Activated CD4-positive, alpha-beta T cell treated with anti-CD3 and anti-CD28 coated beads, Interleukin-2, amount 10 ng/mL, durations not matched to agents 7 days and 5 days (primary cell): ENCODE measurements at places on chromosomes 1 and 21.

- no peaks in the 10 kb centered on the region for H3K27me3 ChIP-seq
- DNase-seq: no peak
- H3K36me3 ChIP-seq: peaks cover 48% of the 10 kb centered on the region
- peak overlapping the region; percentile 95 for H3K27ac ChIP-seq
- H3K4me1 ChIP-seq: peaks cover 30% of the 10 kb centered on the region
- H3K4me3 ChIP-seq: peak overlapping the region; percentile 98
Measured at GRCh38 chr1:155910621-155911121, 478 bp downstream of the RIT1 start.

DNA sequence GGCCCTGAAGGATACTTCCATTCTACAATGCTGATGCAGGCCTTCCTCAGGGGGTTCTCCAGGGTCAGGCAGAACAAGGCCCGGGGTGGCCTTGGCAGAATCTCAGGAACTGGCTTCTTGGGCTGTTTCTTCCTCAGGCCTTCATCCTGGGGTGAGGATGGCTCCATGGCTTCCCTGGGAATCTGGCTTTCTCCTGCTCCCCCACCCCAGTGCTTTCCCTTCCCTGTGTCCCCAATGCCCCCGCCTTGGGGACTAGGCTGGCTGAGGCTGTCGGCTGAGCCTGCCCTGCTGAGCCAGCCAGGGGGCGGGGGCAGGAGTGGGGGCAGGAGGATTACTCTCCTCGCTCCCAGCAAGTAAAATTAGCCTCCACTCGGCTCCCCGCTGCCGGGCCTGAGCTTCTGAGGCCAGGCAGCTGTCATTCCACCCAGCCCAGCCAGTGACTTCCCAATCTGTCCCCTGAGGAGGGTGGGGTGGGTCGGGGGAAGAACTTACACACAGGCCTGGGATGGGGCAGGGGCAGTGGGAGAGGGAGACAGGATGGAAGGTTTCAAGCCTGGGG, at the start of gene CACNA1S:
CACNA1S (minus strand) TSS at position 254 of the 559 bp plus-strand sequence; CDS start at position 167, 87 bp downstream.
- no peaks in the 10 kb centered on the region for H3K36me3 ChIP-seq
- H3K27ac ChIP-seq: peak within 1 kb of the TSS; percentile 25
- no peak within 1 kb of the TSS for H3K4me3 ChIP-seq
- H3K4me1 ChIP-seq: peaks cover 5% of the 10 kb centered on the region

DNA sequence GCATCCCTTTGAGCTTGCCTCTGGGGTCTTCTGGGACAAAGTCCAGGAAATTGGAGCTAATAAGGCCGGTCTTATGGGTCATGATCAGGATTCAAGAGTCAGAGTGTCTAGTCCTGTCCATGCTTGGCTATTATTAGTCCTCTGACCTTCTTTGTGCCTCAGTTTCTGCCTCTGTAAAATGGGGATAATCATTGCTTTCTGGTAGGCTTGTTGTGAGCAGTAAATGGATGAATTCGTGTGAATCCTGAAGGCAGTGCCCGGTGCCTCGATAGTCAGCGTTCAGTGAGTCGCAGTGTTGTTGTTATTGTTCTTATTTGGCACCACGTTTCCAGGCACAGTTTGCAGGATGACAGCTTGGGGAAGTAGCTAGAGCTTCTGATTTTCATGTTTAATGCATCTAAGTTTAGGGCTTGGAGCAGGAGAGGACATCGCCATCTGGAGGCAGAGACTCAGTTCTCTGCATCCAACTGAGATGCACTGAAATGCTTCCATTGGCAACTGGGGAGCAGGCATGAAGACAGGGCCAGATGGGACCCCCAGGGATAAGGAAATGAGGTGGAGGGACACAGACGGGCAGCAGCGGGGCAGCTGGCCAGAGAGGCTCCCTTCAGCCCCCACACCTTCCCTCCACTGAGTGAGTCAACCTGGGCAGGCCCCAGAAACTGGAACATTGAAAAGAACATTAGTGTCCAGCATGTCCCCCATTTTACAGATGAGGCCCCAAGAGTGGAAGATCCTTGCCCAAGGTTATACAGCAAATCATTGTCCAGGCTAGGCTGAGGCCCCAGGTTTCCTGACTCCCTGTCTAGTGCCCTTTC, 160.3 kb downstream of the PTPRU start:
- peaks cover 2% of the 10 kb centered on the region for H3K27me3 ChIP-seq
- no peaks in the 10 kb centered on the region for H3K36me3 ChIP-seq
- no peak overlapping the region for H3K4me3 ChIP-seq

DNA sequence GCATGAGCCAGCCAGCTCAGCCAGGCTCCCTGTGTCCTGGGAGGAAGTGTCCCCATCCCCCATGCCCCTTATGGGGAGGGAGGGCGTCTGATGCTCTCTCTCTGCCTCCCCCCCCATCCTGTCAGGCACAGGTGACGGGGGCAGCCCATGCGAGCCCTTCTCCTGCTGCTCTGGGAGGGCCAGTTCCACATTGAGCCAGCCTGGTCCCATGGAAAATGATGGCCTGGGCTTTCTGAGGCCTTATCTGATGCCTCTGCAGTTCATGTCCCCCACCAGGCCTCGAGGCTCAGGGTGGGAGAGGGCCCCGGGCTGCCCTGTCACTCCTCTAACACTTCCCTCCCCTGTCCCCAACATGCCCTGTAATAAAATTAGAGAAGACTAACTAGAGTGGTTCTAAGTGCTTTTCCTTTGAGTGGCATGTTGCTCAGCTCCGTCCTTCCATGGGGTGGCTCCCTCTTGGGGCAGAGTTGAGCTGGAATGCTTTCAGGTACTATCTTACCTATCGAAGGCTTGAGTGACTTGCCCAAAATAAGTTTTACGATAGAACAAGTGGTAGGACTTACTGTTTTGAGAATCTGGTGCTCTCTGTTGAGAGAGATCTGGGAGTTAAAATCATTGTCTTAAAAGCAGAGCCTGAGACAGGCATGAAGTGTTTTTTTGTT, 1.8 kb upstream of the MTFR1L start:
- peak overlapping the region; percentile 70 for H3K27ac ChIP-seq
- DNase-seq: no peak
- H3K4me3 ChIP-seq: peak overlapping the region; percentile 95
- H3K36me3 ChIP-seq: peaks cover 7% of the 10 kb centered on the region

DNA sequence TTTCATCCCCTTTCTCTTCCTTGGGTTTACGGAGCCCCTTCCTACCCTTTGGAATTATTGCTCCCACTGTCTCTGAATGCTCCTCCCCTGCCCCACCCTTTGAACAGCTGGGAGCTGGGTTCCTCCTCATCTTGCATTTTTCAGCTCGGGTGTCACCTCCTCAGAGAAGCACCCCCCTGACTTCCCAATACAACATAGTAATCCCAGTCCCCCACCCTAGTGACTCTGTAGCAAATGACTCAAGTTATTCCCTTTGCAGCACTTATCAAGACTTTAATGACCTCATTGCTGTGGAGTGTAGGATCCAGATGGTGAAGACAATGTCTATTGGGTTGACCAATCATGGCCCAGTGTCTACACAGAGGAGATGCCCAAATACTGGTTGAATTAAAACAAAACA, 8.9 kb upstream of the VWA5B1 start:
- H3K4me1 ChIP-seq: no peaks in the 10 kb centered on the region
- H3K27me3 ChIP-seq: peaks cover 32% of the 10 kb centered on the region
- H3K36me3 ChIP-seq: no peaks in the 10 kb centered on the region
- H3K4me3 ChIP-seq: no peak overlapping the region

- H3K4me3 ChIP-seq: peak overlapping the region; percentile 66
- peaks cover 9% of the 10 kb centered on the region for H3K4me1 ChIP-seq
- no peak for DNase-seq
- no peaks in the 10 kb centered on the region for H3K36me3 ChIP-seq
Measured at GRCh38 chr1:76868154-76868882, 1.0 kb downstream of the ST6GALNAC5 start.

GRCh38 chr1:159957824-159958268, 3.8 kb upstream of the SLAMF9 start:
- H3K27me3 ChIP-seq: peaks cover 15% of the 10 kb centered on the region
- H3K4me1 ChIP-seq: peaks cover 8% of the 10 kb centered on the region
- H3K4me3 ChIP-seq: no peak overlapping the region
- no peaks in the 10 kb centered on the region for H3K36me3 ChIP-seq
- no peak overlapping the region for H3K27ac ChIP-seq

DNA sequence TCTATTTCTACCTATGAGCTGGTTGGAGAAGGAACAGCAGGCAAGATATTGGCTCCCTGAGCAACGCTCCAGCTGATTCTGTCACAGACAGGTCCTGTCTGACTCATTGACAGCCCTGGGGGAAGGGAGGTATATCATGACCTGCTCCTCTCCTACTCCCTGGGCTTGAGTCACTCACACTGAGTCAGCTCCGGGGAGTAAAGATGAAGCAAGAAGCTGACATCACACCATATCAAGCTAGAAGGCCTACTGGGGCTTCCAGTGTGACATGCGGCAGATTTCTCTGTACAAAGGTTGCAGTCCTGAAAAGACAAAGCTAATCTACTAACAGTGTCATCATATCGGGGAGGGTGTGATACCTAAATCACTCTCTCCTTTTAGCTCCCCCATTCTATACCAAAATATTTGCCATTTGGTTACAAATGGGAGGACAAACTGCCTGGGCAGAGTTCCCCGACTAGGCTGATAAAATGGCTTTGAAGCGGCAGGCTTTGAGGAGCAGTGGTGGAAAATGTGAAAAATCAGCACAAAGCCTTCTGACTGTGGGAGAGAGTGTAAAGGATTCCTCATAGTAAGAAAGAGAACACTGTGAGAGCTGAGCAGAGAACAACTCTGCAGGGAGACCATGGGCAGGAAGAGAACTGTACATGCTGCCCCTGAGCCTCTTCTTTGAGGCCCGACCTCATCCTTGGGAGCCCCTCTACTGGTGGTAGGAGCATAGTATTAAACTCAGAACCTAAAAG, 15.5 kb downstream of the PI4KB start:
- no peaks in the 10 kb centered on the region for H3K27me3 ChIP-seq
- peaks cover 52% of the 10 kb centered on the region for H3K36me3 ChIP-seq
- peak; percentile 45 for DNase-seq

DNA sequence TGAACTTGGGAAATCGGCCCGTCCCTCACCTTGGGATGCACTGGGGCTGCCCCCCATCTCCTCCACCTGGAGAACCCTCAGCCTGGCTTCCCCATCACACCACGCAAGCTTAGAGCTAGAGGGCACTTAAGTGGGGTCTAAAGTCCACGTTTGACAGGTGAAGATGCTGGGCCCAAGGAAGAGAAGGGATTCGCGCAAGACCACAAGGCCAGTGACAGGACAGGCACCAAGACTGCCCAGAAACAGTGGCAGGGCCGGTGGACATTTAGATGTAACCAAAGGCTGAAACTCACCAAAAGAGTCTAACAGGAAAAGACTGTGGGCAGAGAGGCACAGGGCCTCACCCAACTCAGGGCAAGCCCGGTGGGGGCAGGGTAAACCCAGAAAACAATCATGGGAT, 130.8 kb upstream of the EDN2 start:
- H3K27me3 ChIP-seq: no peaks in the 10 kb centered on the region
- H3K4me3 ChIP-seq: no peak overlapping the region
- H3K4me1 ChIP-seq: peaks cover 15% of the 10 kb centered on the region
- no peak overlapping the region for H3K27ac ChIP-seq
- no peak for DNase-seq

GRCh38 chr1:28450561-28450960, 55.3 kb upstream of the RCC1 start:
- DNase-seq: peak; percentile 45
- H3K4me1 ChIP-seq: peaks cover 39% of the 10 kb centered on the region
- no peaks in the 10 kb centered on the region for H3K27me3 ChIP-seq
- peak overlapping the region; percentile 92 for H3K27ac ChIP-seq
- peaks cover 8% of the 10 kb centered on the region for H3K36me3 ChIP-seq

GRCh38 chr1:46081619-46082018, 50.8 kb downstream of the PIK3R3 start:
- H3K27me3 ChIP-seq: peaks cover 12% of the 10 kb centered on the region
- no peak overlapping the region for H3K27ac ChIP-seq
- H3K4me3 ChIP-seq: no peak overlapping the region
- no peak for DNase-seq
- no peaks in the 10 kb centered on the region for H3K4me1 ChIP-seq

- no peaks in the 10 kb centered on the region for H3K27me3 ChIP-seq
- H3K27ac ChIP-seq: no peak overlapping the region
- peaks cover 19% of the 10 kb centered on the region for H3K4me1 ChIP-seq
- no peak for DNase-seq
- peaks cover 46% of the 10 kb centered on the region for H3K36me3 ChIP-seq
- no peak overlapping the region for H3K4me3 ChIP-seq
Measured at GRCh38 chr1:91747666-91748065, 138.3 kb downstream of the TGFBR3 start.

DNA sequence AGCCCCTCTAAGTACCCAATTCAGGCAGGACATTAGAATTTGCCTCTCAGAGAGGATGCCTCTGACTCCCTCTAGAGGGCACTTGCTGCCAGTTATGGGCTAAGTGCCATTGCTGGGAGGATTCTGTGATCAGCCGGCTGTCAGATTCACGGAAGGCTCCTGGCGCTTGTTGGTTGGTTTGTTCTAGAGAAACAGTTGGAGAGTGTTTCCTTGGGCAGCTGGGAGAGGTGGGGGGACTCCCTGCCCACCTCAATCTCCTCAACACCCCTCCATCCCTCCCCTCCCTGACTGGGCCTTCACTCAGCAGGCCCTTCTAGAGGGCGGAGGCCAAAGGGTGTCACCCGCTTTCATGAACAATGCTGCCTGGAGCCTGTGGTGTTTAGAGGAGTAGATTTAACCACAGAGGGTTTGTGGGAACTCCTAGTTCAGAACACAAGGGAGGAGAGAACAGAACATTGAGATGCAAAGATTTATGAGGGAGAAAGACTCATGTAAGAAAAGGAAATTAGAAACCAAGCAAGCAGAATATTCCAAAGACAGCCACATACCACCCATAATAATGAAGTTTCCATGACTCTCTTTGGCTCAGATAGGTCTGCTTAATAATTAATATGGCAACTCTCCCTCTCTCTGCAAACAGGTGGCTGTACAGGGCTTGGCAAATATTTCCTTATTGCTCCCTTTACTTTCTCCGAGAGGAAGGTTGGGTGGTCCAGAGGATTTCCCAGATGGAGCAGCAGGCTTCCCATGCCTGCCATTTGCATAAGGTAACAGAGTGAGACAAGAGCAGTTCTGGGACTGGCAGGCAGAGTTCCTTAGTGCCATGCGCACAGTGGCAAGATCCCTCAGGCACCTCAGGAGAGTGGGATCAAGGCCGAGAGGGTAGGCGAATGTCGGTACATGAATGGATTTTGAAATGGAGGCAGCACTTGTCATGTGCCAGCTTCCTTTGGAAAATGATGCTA, 30.0 kb upstream of the ACP6 start:
- peaks cover 16% of the 10 kb centered on the region for H3K27me3 ChIP-seq
- H3K4me1 ChIP-seq: peaks cover 10% of the 10 kb centered on the region
- peak overlapping the region; percentile 11 for H3K27ac ChIP-seq

GRCh38 chr1:65629788-65630187, 162.9 kb upstream of the PDE4B start:
- H3K27ac ChIP-seq: no peak overlapping the region
- H3K36me3 ChIP-seq: no peaks in the 10 kb centered on the region
- no peaks in the 10 kb centered on the region for H3K27me3 ChIP-seq
- no peak for DNase-seq
- no peak overlapping the region for H3K4me3 ChIP-seq

DNA sequence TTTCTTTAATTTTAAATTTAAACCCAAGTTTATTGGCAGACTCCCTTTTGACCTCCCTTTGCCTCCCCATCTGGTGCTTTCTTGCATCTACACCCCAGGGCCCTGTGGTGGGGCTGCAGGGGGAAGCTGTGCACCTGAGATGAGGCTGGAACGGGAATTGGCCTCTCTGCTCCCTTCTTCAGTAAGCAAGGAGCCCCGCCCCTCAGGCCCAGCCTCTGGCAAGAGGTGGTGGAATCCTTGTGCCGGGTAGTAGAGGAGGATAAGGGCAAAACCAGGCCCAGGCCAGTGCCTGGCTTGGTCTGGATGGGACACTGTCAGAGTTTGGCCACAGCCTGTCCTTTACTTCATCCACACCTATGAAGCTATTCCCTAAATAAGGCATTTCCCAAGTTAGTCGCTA, 25.1 kb downstream of the ATP8B2 start:
- peaks cover 45% of the 10 kb centered on the region for H3K4me1 ChIP-seq
- peaks cover 7% of the 10 kb centered on the region for H3K27me3 ChIP-seq
- DNase-seq: no peak
- no peak overlapping the region for H3K27ac ChIP-seq
- H3K36me3 ChIP-seq: peaks cover 53% of the 10 kb centered on the region
